Thoracic aorta (tissue), 2 donors: ENCODE measurements at places on chromosomes 5 and 9. TPM values are rescaled to one million over a fixed set of nuclear protein-coding genes. Genes with fewer than 3 reads are reported as not detected.

Gene TRIM7
- total RNA-seq = 14.7 TPM

Gene COL5A1
- 129 TPM for total RNA-seq

Gene S100Z
- total RNA-seq = not detected

Gene VLDLR
- 16.9 TPM for total RNA-seq

Gene MUSK
- 0.71 TPM for total RNA-seq

Gene ANXA1
- 485 TPM for total RNA-seq

Gene IL5
- not detected for total RNA-seq

Gene PCDHB5
- total RNA-seq = 4.8 TPM

Gene PCDHGA10
- 11.1 TPM for total RNA-seq

DNA sequence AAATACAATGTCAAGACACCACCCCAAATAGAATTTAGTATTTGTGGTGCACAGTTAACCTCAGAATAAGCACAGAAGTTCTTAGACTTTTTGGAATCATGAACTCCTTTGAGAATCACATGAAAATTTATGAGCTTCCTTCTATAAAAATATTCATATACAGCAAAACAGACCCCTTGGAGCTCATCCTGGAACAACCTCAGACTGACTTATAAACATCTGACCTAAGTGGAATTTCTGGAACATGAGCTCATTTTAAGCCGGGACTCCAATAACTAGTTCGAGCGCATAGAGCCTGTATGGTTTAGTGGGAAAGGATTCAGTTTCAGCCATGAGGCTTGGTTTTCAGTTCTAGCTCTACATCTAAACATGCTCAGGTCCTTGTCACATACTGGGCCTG, 192.3 kb downstream of the DEPDC1B start:
- H3K4me3 ChIP-seq = no peak overlapping the region
- peak overlapping the region; percentile 69 for H3K27ac ChIP-seq
- H3K4me1 ChIP-seq = peaks cover 4% of the 10 kb centered on the region
- H3K36me3 ChIP-seq = no peaks in the 10 kb centered on the region
- no peak for DNase-seq

- no peak overlapping the region for H3K27ac ChIP-seq
- DNase-seq = no peak
- H3K4me1 ChIP-seq = no peaks in the 10 kb centered on the region
- no peaks in the 10 kb centered on the region for H3K36me3 ChIP-seq
- no peaks in the 10 kb centered on the region for H3K27me3 ChIP-seq
Observed at GRCh38 chr9:71824257-71824656, 55.9 kb upstream of the CEMIP2 start.

GRCh38 chr5:120091376-120091948, 372.6 kb upstream of the PRR16 start:
- no peaks in the 10 kb centered on the region for H3K4me1 ChIP-seq
- H3K36me3 ChIP-seq = no peaks in the 10 kb centered on the region
- H3K27ac ChIP-seq = no peak overlapping the region
- no peaks in the 10 kb centered on the region for H3K27me3 ChIP-seq

GRCh38 chr5:102411-103043, 10.6 kb downstream of the PLEKHG4B start:
- H3K36me3 ChIP-seq = no peaks in the 10 kb centered on the region
- no peak overlapping the region for H3K4me3 ChIP-seq
- no peak for DNase-seq

GRCh38 chr5:142118155-142118686, 9.6 kb downstream of the NDFIP1 start:
- H3K36me3 ChIP-seq = no peaks in the 10 kb centered on the region
- peak overlapping the region; percentile 49 for H3K27ac ChIP-seq
- peaks cover 84% of the 10 kb centered on the region for H3K4me1 ChIP-seq
- no peak overlapping the region for H3K4me3 ChIP-seq

GRCh38 chr5:34847056-34847455, 8.1 kb downstream of the TTC23L start:
- H3K27ac ChIP-seq = no peak overlapping the region
- no peak for DNase-seq
- H3K4me1 ChIP-seq = no peaks in the 10 kb centered on the region
- no peaks in the 10 kb centered on the region for H3K27me3 ChIP-seq
- no peaks in the 10 kb centered on the region for H3K36me3 ChIP-seq
- no peak overlapping the region for H3K4me3 ChIP-seq

DNA sequence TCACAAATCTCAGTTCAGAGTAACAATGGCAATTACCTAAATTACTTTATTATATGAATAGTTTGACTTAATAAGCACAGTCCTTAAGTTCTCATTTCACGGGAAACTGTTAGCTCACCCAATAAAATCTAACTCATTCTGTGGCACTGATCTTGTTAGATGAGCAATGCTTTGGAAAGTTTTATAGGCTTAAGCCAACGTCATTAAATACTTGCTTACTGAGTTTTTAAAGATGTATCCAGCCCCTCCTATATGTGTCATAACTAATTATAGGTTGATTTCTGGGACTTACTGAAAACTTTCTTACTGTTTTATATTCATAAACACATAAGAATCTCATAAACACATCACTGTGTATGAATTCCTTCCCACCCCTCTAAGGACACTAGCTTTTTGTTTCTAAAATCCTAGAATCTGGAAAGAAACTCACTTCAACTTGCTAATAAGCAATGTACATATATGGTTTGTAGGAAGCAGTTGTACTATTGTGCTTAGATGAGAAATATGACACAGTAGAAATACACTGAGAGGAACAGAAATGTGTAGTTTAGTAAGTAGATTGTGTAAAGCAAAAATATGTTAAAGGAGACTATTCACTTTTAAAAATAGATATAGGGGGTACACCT, 14.1 kb upstream of the MARCOL start:
- no peak for DNase-seq
- H3K27ac ChIP-seq = no peak overlapping the region
- H3K36me3 ChIP-seq = no peaks in the 10 kb centered on the region
- H3K4me1 ChIP-seq = no peaks in the 10 kb centered on the region
- H3K27me3 ChIP-seq = no peaks in the 10 kb centered on the region
- no peak overlapping the region for H3K4me3 ChIP-seq

GRCh38 chr5:59864718-59865117, 28.8 kb downstream of the PDE4D start:
- H3K27me3 ChIP-seq = no peaks in the 10 kb centered on the region
- peaks cover 15% of the 10 kb centered on the region for H3K4me1 ChIP-seq
- no peak overlapping the region for H3K4me3 ChIP-seq

- H3K4me1 ChIP-seq = peaks cover 3% of the 10 kb centered on the region
- DNase-seq = no peak
- H3K27ac ChIP-seq = no peak overlapping the region
Observed at GRCh38 chr9:134162212-134162775, 2.1 kb downstream of the RNU6ATAC start.

- no peaks in the 10 kb centered on the region for H3K27me3 ChIP-seq
- H3K4me3 ChIP-seq = no peak overlapping the region
- peaks cover 20% of the 10 kb centered on the region for H3K4me1 ChIP-seq
- H3K36me3 ChIP-seq = no peaks in the 10 kb centered on the region
- no peak for DNase-seq
Observed at GRCh38 chr9:137025517-137025966, 2.5 kb downstream of the ABCA2 start.

GRCh38 chr9:7676609-7677156, 122.9 kb downstream of the DMAC1 start:
- no peak for DNase-seq
- no peak overlapping the region for H3K27ac ChIP-seq
- H3K27me3 ChIP-seq = no peaks in the 10 kb centered on the region
- no peaks in the 10 kb centered on the region for H3K36me3 ChIP-seq
- no peak overlapping the region for H3K4me3 ChIP-seq

- no peaks in the 10 kb centered on the region for H3K27me3 ChIP-seq
- no peak for DNase-seq
- H3K27ac ChIP-seq = peak overlapping the region; percentile 30
- H3K36me3 ChIP-seq = no peaks in the 10 kb centered on the region
- H3K4me1 ChIP-seq = peaks cover 4% of the 10 kb centered on the region
Observed at GRCh38 chr5:140631831-140632365, 1.1 kb downstream of the CD14 start.

GRCh38 chr9:125556046-125556721, 150.8 kb downstream of the MAPKAP1 start:
- H3K36me3 ChIP-seq = peaks cover 5% of the 10 kb centered on the region
- no peaks in the 10 kb centered on the region for H3K27me3 ChIP-seq
- H3K4me3 ChIP-seq = no peak overlapping the region
- peaks cover 5% of the 10 kb centered on the region for H3K4me1 ChIP-seq
- no peak overlapping the region for H3K27ac ChIP-seq

DNA sequence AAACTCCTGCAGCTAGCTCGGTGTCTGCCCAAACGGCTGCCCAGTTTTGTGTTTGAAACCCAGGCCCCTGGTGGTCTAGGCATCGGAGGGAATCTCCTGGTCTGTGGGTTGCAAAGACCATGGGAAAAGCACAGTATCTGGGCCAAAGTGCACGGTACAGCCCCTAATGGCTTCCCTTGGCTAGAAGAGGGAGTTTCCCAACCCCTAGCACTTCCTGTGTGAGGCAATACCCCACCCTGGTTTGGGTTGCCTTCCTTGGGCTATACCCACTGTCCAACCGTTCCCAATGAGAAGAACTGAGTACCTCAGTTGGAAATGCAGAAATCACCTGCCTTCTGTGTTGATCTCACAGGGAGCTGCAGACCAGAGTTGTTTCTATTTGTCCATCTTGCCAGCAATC, 41.8 kb downstream of the CAVIN4 start:
- H3K36me3 ChIP-seq = no peaks in the 10 kb centered on the region
- no peak for DNase-seq
- no peaks in the 10 kb centered on the region for H3K4me1 ChIP-seq
- no peak overlapping the region for H3K27ac ChIP-seq
- no peaks in the 10 kb centered on the region for H3K27me3 ChIP-seq
- H3K4me3 ChIP-seq = no peak overlapping the region

DNA sequence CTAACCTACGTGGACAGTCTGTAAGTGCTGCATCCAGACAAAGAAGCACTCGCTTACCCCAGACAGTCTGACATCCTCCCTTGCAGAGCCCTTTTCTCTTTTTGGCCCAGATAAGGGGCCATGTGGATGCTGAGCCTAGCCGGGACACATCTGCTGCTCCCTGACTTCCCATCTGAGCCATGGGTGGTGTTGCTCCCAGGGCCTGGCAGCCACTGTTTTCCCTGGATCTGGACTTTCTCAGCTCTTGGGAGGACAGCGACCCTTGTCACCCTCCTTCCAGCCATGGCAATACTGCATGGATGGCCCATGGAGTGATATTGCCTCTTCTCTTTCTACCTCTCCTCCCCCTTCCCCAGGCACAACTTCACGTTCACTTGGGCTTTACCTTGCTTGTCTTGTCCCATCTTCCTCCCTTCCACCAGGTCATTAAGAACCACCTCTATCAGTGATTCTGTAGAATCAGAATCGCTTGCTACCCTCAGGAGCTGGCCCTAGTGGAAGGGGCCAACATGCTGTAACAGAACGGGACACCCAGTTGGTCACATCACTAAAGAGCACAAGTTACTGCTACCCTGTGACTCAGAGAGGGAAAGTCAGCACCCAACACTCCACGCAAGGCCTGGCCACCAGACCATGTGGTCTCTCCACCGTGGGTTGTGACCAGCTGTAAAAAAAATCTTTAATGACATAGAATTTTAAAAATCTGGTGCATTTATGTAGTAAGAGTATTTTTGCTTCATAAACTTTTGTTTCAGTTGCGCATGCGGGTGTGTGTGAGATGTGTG, 4.4 kb downstream of the NEURL1B start:
- no peaks in the 10 kb centered on the region for H3K27me3 ChIP-seq
- no peak for DNase-seq
- H3K27ac ChIP-seq = no peak overlapping the region
- H3K36me3 ChIP-seq = no peaks in the 10 kb centered on the region
- no peak overlapping the region for H3K4me3 ChIP-seq

DNA sequence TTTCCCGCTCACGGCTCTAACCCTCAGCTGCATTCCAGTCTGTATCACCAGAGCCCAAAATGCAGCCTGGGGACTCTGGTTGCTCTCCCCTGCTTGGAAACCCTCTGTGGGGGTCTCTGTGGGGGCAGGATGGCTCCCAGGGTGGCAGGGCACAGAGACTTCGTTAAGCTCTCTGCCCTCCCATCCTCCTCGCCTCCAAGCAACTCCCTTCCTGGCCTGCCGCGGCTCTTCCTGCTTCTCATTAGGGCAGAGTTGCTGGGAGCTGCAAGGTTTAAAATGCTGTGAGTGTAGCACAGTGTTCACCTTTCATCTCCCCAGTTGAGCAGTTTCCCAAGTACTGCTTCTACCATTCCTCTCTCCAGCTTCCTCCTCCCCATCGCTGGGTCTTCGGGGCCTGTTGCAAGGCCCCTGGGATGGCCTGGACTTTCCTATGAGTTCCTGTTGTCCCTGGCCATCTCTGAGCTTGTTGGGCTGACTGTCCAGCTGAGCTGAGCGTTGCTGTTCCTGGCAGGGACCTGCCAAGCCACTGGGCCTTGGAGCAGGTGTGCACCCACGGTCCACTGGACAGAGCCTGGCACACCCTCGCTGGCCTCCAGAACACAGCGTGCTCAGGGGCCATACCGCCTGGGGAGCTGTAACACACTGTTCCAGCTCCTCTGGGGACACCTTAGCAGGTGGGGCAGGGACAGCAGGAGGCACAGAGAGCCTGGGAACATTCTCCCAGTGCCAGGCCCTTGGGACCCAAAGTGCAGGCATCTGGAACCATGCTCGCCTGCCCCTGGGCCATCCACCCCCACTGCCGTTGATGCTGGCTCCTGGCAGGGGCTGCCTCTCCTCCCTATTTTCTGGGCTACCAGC, 188.4 kb downstream of the C9orf50 start:
- H3K36me3 ChIP-seq = no peaks in the 10 kb centered on the region
- H3K27me3 ChIP-seq = no peaks in the 10 kb centered on the region
- DNase-seq = no peak
- peak overlapping the region; percentile 36 for H3K27ac ChIP-seq

- no peak for DNase-seq
- no peak overlapping the region for H3K27ac ChIP-seq
- no peaks in the 10 kb centered on the region for H3K4me1 ChIP-seq
- H3K27me3 ChIP-seq = no peaks in the 10 kb centered on the region
- no peak overlapping the region for H3K4me3 ChIP-seq
Observed at GRCh38 chr9:83032065-83032625, 30.8 kb downstream of the RASEF start.

- H3K27ac ChIP-seq = no peak overlapping the region
- peaks cover 13% of the 10 kb centered on the region for H3K4me1 ChIP-seq
- H3K27me3 ChIP-seq = no peaks in the 10 kb centered on the region
- H3K4me3 ChIP-seq = no peak overlapping the region
- H3K36me3 ChIP-seq = no peaks in the 10 kb centered on the region
Observed at GRCh38 chr5:121982146-121982892, 20.5 kb downstream of the SRFBP1 start.

DNA sequence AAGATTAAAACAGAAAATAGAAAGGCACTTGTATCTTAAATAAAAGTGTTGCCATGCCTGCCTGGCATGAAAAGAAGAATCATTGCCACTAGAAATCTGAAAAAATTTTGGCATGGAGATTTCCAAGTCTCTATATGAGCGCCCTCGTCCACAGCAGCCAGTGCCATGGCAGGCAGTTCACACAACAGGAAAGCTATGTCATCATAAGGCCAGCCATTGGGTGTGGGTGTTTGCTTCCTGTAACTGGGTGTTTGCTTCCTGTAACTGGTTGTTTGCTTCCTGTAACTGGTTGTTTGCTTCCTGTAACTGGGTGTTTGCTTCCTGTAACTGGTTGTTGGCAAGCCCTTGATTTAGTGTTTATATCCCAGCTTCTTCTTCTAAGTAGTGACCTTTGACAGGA, 446.7 kb downstream of the IRX1 start:
- H3K4me1 ChIP-seq = no peaks in the 10 kb centered on the region
- H3K27ac ChIP-seq = peak overlapping the region; percentile 46
- no peak for DNase-seq
- H3K4me3 ChIP-seq = peak overlapping the region; percentile 25
- no peaks in the 10 kb centered on the region for H3K27me3 ChIP-seq
